ENCODE measurements at places on chromosomes 7 and 10.

DNA sequence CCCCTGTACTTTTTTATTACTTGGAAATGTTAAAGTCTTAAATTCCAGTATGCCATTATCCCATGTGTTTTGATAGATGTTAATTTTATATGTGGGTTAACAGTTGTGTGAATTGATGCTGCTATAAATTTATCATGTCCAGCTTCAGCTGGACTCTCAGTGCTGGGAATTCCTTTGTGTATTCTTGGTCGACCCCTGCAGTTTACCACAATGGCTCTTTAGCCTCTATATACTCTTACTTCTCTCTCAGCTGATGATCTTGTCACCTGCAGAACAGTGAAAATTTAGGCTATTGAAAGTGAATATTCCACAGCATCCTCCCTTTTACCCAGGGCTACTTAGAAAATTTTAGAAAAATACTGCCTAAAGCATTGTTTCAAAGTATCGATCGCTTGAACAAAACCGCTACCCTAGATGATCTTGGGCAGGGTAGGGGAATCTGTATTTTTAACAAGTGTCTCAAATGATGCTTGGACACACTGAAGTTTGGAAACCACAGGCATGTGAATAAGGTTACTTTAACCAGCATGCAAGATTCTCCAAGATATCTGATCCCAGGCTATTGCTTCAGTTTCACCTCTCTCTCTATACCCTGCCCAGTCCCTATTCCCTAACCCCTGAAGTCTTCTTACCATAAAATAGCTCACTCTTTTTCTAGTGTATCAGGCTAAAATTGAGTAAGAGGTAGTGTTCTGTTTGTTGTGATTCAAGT is 25.4 kb downstream of the LCOR start:
- no peak for DNase-seq

DNA sequence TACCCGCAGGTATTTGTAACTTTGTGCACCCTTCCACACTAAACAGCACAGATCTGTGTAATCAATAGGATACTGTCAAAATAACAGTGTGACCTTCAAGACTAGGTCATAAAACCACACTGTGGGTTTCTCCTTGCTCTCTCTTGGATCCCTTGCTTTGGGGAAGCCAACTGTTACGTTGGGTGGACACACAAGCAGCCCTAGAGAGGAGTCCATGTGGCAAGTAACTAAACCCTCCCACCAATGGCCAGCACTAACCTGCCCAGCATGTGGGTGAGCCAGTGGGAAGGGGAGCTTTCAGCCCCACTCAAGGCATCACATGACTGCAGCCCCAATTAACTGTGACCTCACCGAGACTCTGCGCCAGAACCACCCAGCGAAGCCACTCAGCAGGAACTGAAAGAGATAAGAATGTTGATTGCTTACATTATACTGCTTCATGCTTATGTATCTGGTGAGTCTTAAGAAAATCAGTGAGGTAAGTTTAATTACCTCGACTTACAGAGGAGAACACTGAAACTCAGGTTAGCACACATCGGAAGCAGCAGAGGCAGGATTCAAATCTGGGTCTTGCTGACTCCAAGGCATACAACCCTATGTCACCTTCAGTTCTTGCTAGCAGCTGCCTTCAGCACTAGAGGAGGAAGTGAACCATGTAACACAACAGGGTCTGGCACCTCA is 9.4 kb upstream of the ZC3HAV1 start:
- DNase-seq = no peak

DNA sequence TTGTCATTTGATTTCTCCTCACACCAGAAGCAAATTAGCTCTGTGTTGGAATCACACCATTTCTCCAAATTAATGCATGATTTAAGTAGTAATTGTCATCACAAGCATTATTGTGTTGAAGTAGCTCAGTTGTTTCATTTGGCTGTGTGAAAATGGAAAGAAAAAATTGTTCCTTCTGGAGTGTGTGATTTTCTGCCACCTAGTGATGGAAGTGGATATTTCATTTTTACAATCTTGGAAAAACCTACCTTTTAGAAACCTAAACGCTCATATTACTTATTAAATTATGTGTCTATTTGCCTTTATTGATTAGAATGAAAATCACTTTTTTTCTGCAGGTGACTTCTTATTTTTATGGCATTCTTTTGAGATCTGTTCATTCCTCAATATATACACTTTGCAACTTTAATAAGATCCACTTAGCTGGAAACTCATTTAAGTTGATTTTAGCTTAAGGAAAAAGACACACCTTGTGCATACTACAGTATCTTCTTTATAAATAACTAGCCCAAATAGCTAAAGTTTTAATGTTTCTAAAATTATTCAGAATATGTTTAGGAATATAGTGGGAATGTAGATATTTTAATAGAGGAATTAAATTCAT is 50.0 kb downstream of the SRI start:
- DNase-seq = no peak

DNA sequence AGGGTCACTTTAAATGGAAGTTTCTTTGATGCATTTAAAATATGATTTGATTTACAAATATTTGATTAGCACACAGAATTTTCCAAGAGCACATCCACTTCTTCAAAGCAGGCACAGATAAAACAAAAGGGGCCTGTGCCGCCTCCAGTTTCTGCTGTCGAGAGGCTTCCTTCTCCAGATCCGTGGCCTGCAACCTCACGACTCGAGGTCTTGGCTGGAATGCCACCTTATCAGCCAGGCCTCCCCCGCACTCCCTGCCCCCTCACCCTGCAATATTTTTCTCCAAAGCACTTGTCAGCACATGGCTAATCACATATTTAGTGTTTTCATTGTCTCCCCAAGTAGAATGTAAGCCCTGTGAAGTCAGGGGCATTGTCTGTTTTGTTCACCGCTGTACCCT is 12.5 kb downstream of the PYROXD2 start:
- no peak for DNase-seq

GRCh38 chr7:55128693-55129394 is 110.0 kb downstream of the EGFR start:
- no peak for DNase-seq
